ENCODE measurements at places on chromosomes 1 and 21.

- no peak for DNase-seq
Observed at GRCh38 chr1:20250340-20250989, 40.2 kb upstream of the VWA5B1 start.

GRCh38 chr1:174720618-174721017 is 272.9 kb downstream of the GPR52 start:
- DNase-seq, result no peak

GRCh38 chr1:8438489-8438888 is 120.6 kb downstream of the SLC45A1 start:
- no peak for DNase-seq

DNA sequence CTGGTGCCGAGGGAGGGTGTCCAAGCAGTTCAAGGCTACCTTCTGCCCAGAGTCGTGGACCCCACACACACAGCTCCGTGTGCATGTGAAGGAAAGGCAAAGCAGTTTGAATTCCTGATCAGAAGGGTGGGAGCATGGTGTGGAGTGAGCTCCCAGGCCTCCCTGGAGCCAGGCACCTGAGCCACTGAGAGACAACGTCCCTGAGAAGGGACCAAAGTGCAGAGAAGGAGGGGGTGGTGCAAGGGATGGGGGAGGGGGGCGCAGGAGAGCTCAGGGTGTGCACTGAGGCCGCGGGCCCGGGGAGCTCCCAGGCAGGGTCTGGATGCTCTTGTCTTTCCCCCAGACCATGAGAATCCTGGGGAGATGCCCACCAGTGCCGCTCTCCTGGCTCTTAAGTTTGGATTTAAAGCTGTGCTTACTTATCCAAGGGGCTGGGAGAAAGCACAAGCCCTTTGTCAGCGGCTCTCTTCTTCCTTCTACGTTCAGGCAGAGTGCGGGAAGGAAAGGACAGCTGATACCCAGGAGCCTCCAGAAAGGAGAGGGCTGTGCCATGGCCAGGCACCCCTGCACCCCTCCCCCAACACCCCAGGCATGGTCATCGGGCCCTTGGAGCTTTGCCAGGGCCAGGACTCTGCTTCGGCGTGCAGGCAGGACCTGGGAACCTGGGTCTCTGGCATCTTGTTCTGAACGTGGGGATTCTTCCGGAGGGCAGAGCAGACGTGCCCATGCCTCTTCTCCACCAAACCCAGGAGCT is 24.1 kb downstream of the ACTA1 start:
- no peak for DNase-seq

GRCh38 chr1:42173961-42174735 is 9.6 kb upstream of the GUCA2A start:
- no peak for DNase-seq

GRCh38 chr1:37761416-37762095 is 3.4 kb downstream of the EPHA10 start:
- no peak for DNase-seq

- DNase-seq, result no peak
Observed at GRCh38 chr1:34113362-34113761, 51.7 kb downstream of the CSMD2 start.

DNA sequence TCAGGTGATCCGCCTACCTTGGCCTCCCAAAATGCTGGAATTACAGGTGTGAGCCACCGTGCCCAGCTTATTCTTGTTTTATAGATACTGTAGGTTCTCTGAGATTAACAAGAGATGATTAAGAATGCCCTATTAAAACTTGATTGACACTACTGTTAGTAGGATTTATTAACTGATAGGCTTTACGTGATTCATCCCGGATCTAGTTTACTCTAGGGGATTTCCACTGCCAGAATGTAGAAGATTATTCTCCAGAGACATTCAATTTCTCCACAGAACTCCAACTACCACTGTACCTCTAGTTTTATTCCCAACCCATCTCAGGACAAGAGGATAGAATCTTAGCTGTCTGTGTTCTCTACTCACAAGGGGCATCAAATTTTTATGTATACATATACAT is 26.3 kb upstream of the RBM34 start:
- no peak for DNase-seq

DNA sequence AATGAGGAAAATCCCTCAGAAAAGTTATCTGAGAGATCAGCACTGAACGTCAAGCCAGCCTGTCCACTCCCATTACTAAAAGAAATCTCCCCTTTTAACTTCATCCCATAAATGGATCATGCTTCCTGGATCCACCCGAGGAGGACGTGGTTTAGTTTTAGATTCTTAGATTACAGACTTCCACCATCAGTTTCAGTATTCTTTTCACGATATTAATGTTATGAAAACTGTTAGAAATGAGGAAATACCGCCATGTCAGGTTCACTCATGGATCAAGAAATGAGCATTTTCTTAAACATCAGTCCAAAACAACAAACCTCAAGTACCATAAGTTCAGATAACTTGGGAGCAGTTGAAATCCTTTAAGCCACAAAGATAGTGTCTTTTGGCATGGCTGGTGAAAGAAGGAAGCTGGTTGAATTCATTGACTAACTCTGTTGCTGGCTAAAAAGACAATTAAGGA is 49.8 kb downstream of the NFIA start:
- peak; percentile 31 for DNase-seq

- no peak for DNase-seq
Observed at GRCh38 chr1:15186846-15187151, 33.3 kb downstream of the TMEM51 start.

- DNase-seq, result no peak
Observed at GRCh38 chr1:199449221-199449620, 578.3 kb upstream of the NR5A2 start.

DNA sequence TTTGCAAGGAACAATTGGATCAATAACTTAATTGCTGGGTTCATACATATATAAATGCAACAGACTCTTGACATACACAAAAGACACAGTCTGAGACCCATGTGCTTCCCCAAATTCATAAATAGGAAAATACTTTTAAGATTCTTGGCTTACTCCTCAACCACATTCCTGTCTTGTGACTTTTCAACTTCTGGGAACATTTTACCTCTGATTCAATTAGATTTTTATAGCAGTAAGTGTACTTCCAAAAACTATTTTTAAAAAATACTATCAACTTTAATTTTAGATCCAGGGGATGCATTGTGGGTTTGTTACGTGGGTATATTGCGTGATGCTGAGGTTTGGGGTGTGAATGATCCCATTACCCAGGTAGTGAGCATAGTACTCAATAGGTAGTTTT is 406.7 kb downstream of the RPS6KC1 start:
- DNase-seq, result no peak

DNA sequence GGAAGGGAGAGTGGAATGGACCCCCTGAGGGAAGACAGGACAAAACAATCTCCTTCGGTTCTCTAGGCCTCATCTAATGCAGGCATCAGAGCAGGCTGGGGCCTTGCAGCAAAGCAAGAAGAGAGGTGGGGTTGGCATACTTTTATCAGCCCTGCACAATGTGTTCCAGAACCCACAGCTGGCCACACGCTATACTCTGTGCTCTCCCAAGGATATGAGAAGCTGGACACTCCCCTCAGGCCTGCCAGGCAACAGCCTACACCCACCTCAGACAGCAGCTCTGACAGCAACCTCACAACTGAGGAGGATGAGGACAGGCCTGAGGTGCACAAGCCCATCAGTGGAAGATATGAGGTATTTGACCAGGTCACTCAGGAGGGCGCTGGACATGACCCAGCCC is 27.3 kb downstream of the LY9 start:
- DNase-seq, result peak; percentile 76

GRCh38 chr1:30729901-30730300 is 6.5 kb upstream of the MATN1 start:
- DNase-seq, result no peak

GRCh38 chr1:39955547-39956539 is 898 bp downstream of the MFSD2A start:
- DNase-seq, result no peak

DNA sequence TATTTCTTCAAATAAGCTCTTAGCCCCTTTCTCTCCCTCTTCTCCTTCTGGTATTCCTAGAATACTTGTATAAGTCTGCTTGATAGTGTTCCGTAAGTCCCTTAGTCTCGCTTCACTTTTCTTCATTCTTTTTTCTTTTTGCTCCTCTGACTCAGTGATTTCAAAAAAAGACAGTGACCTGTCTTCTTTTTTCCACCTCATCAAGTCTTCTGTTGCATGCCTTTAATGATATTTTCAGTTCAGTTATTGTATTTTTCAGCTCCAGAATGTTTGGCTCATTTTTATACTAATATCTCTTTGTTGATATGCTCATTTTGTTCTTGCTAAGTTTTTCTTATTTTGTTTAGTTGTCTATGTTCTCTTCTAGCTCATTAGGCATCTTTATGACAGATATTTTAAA is 97.7 kb downstream of the POFUT2 start:
- DNase-seq, result no peak

DNA sequence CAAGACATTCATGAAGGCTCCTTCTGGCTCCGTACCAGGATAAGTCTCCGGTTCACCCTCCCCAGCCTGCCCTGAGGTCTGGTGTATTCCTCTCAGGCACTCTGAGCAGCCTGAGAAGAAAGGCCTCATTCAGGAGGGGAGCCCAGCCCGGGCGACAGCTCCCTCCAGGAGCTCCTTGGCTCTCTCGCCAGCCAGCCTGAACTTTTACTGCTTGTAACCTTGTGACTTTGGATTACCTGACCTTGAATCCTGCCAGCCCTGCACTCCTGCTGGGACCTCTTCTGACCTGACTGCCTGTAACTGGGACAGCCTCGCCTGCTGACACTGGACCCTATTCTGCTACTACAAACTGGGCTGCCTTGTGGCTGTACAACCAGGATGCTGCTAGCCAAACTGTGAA is 65.8 kb downstream of the CD34 start:
- DNase-seq, result no peak

GRCh38 chr1:87170157-87170556 is 158.5 kb upstream of the LMO4 start:
- no peak for DNase-seq

DNA sequence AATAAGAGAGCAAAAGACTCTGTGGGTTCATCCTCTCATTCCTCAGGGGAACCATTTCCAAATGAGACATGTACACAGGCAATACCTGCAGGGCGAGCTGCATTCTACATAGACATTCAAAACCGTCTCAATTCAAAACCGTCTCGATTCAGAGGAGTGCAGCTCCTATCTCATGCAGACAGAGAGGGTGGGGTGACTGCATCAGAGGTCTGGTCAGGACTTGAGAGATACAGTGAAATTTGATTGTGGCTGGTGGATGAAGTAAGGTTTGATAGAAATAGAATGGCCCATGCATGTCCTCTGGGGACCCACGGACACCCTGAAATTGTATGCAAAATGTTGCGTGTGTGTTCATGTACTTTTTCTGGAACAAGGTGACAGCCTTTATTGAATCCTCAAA is 27.3 kb downstream of the TEX35 start:
- peak; percentile 88 for DNase-seq

DNA sequence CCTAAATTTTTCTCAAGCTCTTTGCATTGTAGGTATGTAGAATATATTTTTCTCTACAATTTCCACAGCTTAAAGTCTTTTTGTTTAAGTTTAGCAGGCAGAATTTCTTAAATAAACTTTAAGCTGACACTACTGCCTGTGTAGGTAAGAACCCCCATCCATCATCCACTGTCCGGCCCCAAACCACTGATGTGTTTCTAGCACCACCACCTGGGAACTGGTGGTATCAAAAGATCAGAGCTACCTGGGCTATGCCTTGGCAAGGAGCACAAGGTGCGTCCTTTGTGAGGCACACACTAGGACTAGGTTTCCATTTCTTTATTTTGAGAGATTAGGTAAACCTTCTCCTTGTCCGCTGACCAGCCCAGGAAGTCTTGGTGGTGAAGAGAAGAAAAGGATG is 10.5 kb upstream of the LELP1 start:
- DNase-seq, result no peak

DNA sequence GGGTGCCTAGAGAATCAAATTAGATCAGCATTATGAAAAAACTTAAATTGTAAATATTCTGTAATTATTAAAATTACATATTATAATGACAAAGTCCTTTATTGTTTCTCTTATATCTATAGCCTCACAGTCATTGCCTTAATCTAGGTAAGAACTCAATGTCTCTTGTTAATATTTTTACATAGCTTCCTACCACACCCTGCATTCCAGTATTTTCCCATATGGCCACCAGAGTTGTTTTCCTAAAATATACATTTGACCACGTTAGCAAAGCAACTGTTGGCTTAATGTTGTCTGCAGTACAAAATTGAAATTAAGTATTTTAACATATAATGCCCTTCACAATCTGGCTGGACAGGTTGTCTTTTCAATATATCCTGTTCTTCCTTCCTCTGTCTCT is 230.3 kb downstream of the DNAH14 start:
- DNase-seq, result no peak

- DNase-seq, result no peak
Observed at GRCh38 chr1:184487531-184488193, 100.8 kb downstream of the C1orf21 start.

- no peak for DNase-seq
Observed at GRCh38 chr1:230064283-230064682, 2.8 kb upstream of the GALNT2 start.

DNA sequence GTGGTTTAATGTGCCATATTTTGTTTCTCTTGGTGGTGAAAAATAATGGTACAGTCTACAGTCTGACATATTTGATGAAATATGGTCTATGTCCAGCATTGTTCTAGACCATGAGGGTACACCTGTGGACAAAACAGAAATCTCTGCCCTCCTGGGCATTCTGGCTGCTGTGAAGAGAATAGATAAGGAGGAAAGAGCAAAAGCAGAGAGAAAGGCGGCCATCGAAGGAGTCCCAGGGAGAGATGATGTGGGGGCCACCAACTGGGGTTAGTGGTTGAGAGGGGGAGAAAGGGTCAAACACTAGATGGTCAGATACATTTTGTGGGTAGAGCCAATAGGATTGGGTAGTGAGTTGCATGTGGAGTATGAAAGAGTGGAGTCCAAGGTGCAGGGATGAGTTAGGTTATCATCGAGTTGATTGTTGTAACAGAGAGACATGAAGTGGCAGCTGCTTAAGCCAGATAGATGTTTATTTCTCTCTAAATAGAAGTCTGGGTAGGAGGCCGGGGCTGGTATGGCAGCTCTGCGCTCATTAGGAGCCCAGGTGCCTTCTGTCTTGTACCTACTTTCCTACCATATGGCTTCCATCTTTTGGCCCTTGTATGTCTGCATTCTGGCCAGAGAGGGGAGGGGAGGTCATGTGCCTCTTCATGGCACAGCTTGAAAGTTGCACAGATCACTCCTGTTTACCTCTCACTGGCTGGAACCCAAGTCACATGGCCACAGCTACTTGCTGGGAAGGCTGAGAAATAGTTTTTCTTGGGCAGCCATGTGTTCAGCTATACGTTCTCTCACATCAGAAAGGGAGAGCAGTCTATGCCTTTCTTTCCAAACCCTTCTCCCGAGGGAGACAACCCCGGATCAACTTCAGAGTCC is 13.0 kb downstream of the UBE4B start:
- DNase-seq, result peak; percentile 90

GRCh38 chr1:204361341-204361771 is 1.6 kb upstream of the PLEKHA6 start:
- DNase-seq, result no peak

GRCh38 chr21:45266518-45267389 is 20.9 kb downstream of the POFUT2 start:
- DNase-seq, result no peak

GRCh38 chr1:180193141-180194047 is 36.7 kb upstream of the LHX4 start:
- DNase-seq, result no peak

Measured in hematopoietic multipotent progenitor cell treated with erythropoietin and hydrocortisone succinate and interleukin-3 and kit ligand, for 17 days (in vitro differentiated cells).